ENCODE measurements at places on chromosomes 2 and 18. TPM values are rescaled to one million over a fixed set of nuclear protein-coding genes. Genes with fewer than 3 reads are reported as not detected.

Gene ATRAID
- 295 TPM for total RNA-seq

Gene MTLN
- total RNA-seq, result 70.3 TPM

DNA sequence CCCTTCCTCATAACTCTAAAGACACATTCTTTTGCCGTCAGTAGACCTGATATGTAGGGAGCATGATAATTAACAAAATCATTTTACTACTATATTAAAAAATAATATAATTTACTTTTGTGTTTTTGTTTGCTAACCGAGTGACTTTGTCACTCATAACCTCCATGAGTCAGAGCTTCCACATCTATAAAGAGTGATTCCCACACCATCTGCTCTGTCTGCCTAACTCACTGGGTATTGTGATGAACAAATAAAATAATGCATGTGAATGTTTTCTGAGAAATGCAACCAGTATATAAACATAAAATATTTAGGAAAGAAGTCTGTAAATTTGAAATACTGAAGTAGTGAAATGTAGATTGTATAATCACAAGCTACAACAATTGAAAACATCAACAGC is 123.4 kb upstream of the DSEL start:
- DNase-seq, result no peak

Gene CMPK2
- 16.1 TPM for total RNA-seq

- no peak for DNase-seq
Measured at GRCh38 chr2:234422981-234423431, 73.9 kb downstream of the ARL4C start.

DNA sequence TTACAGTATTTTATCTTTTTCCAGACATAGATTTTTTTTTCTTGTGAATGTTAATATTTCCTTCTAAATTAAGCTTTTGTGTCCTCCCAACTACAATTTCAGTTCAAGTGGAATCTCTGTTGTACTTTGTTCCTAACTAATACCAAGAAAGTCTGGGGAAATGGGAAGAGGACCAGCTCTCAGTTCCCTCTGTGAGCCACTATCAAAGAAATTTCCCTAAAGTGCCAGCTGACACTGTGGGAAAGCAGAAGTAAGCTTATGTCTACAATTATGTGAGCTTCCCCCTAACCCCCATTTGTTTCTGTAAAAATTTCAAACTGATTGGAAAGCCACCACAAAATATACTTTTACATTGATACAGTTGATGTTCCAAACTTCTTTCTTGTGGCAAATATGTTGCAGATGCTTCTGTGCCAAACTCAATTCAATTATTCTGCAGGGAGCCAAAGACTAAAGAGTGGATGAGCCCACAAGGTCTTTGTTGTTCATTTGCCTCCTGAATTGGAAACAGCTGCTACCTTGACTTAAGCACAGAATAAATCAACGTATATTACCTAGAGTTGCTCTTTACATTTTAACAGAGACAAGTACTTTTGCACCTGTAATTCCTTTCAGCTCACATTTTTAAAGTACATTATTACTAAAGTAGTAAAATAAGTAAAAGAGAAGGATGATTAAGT is 306.6 kb downstream of the PTH2R start:
- no peak for DNase-seq

GRCh38 chr2:219831957-219832356 is 204.5 kb downstream of the SLC4A3 start:
- DNase-seq, result no peak

DNA sequence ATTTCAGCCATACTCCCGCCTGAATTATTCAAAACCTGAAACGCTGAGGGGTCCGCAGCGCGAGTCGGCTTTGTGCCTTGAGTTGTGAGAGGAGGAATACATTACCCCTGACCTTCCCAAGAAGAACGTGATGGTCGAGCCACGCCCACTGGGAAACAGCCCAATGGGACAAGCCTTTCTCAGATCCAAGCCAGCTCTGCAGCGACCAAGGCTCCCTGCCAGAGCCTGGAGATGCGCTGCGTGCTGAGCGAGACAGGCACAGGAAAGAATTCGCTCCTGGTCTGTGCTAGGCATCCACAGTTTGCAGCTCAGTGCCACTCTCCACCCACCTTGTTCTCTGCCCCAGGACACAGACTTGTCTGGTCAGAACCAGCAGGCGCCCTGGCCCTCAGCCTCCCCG is 74.1 kb upstream of the GLI2 start:
- peak; percentile 88 for DNase-seq

DNA sequence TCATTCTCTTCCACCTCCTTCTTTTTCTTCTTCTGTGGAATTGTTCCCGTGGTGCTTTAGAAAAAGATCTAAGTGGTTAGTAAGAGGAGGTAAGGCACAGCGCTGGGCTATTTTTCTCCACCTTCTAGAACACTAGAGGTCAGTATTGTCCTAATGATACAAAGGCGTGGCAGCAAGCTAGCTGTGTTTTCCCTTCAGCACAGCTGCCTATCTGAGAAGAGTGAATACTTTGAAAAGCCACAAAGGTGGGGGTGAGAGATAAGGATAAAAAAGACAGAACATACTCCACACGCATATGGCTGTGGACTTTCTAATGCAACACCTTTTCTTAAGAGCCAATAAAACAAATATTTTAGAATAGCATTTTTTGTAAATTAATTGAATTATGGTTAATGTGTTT is 2.1 kb downstream of the CNTNAP5 start:
- peak; percentile 52 for DNase-seq

Gene GNLY
- 0.43 TPM for total RNA-seq

Gene CD8B2
- total RNA-seq, result 0.25 TPM

GRCh38 chr2:107364361-107364950 is 462.2 kb upstream of the RGPD4 start:
- no peak for DNase-seq

Gene ICOS
- total RNA-seq, result 0.62 TPM

- DNase-seq, result no peak
Measured at GRCh38 chr18:55069497-55069896, 110.2 kb upstream of the CCDC68 start.

- DNase-seq, result no peak
Measured at GRCh38 chr18:41765460-41765859, 189.6 kb upstream of the PIK3C3 start.

GRCh38 chr2:231315896-231316295 is 79.6 kb upstream of the B3GNT7 start:
- DNase-seq, result no peak

Gene M1AP
- 11.7 TPM for total RNA-seq

- DNase-seq, result no peak
Measured at GRCh38 chr18:70207181-70207580, 1.7 kb upstream of the RTTN start.

DNA sequence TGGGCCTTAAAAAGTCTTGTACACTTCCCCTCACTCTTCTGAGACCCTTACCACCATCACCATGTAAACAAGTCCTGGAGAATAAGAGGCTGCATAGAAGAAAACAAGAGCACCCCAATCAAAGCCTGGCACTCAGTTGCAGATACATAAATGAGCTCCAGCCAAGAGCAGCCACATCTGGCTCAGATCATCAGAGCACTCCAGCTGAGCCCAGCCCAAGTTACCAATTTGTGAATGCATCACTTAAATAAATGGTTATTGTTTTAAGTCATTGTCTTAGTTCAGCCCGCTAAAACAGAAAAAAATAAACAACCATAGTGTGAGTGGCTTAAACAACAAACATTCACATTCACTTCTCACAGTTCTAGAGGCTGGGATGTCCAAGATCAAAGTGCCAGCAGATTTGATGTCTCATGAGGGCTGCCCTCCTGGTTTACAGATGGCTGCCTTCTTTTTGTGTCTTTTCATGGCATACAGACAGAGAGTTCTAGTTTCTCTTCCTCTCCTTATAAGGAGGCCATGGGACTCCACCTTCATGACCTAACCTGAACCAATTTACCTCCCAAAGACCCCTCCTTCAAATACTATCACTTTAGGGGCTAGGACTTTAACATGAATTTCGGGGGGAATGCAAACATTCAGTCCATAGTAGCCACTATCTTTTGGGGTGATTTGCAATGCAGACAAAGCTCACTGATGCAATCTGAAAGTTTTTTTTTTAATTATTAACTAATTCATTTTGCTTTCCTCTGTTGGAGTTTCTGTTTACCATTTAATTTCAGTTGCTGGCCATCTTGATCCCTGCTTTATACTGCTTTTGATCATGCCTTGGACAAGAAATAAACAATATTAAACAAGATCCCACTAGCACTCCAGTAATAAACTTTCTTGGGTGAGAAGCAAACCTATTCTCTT is 187.5 kb upstream of the ACVR2A start:
- DNase-seq, result no peak

Gene DRC1
- total RNA-seq, result 8.8 TPM

DNA sequence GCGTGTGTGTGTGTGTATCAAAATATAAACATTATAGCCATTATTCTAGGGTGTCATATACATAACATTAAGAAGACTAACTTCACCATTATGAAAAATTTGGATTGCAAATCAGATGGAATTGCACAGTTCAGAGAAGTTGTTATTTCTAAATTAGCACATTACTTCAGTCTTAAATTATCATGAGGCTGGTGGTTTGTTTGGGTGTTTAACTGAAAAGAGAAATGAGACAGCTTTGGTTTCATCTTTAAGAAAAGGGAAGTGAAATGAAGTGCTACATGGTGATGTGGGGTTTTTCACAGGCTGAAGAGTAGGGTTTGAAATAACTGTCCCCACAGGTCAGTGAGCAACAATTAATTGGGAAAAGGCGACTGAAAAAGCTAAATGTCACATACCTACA is 161.2 kb upstream of the XIRP2 start:
- DNase-seq, result no peak

DNA sequence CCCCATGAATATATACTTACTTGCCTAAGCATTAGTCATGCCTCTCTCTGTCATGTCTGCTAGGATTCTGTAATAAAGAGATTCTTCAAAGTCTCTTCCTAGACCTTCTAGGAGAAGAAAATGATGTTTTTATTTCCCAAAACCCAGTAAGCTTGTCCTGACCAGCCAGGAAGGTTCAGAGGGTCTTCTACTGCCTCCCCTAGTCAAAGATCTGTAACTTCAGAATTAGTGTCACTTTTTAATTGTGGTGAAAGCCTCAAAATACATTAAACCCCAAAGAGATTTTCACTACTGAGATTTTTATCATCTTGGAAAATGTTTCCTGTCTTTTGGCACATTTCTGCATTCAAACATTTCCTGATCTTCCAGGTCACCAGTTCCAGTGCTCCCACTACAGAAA is 232.9 kb upstream of the STK17B start:
- DNase-seq, result no peak

DNA sequence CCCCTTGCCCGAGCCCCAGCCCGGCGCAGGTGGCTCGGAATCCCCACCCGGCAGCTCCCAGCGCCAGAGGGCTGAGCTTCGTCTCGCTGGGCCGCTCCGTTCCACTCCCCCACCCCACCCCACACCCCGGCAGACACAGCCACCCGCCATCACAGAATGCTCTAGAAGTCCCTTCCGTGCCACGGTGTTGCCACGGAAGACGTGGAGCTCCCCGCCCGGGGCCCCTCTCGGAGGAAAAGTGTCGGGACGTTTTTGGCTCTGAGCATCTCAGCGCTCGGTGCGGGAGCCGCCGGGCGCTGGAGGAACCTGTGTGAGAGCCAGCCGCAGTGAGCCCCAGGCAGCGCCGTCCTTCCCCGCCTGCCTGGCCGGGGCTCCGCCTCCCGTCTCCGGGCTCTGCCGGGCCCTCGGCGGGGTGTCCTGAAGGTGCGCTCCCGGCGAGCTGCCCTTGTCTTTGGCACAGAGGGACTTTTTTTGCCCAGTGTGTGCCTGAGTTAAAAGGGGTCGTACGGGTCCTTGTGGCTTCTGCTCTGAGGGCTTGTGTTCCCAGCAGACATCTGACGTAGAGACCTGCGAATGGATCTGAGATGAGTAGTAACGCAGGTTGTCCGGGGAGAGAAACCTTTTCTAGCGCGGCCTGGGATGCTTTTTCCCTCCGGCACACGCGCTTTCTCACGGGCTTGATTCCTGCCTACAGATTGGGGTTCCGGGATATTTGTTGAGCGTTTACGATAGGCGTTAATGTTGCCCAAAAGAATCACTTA is 1.8 kb downstream of the ZCCHC2 start:
- DNase-seq, result peak; percentile 71

DNA sequence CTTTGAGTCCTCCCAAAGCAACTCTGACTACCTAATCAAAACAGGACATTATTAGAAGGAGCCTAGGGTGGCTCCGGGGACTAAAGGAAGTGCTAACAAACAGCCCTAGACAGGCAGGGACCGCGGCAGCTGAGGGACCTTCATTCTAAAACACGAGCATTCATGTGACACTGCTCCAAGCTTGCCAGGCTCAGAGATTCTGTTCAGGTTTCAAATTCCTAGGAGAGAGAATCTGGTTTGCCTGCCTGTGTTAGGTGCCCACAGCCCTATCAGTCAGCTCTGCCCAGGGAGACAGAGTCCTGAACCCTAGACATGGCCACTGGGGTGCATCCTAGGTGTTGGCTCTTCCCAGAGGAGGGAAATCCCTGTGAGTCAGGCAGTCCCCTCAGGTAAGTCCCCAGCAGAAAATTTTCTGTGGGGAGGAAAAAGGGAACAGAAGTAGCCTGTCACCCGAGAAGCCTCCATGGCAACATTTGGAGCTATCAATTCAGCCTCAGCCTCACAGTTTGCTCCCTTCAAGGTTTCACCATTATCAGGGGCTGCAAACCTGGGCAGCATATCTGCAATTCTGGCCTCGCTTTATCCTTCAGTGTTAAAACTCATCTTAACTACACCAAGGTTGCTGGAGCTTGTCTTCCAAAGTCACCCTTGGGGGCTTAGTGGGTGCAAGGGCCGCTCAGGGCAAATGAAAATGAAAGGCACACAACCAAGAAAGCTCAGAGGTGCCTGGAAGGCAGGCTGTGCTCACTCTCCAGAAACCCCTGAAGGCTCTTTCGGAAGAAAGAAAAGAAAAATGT is 28.6 kb downstream of the PCBP1 start:
- peak; percentile 34 for DNase-seq

Gene GKN1
- total RNA-seq, result not detected

Gene TMEM247
- total RNA-seq, result 18.5 TPM

- DNase-seq, result no peak
Measured at GRCh38 chr2:234425639-234426603, 71.0 kb downstream of the ARL4C start.

Gene ZBTB7C
- 65.4 TPM for total RNA-seq

DNA sequence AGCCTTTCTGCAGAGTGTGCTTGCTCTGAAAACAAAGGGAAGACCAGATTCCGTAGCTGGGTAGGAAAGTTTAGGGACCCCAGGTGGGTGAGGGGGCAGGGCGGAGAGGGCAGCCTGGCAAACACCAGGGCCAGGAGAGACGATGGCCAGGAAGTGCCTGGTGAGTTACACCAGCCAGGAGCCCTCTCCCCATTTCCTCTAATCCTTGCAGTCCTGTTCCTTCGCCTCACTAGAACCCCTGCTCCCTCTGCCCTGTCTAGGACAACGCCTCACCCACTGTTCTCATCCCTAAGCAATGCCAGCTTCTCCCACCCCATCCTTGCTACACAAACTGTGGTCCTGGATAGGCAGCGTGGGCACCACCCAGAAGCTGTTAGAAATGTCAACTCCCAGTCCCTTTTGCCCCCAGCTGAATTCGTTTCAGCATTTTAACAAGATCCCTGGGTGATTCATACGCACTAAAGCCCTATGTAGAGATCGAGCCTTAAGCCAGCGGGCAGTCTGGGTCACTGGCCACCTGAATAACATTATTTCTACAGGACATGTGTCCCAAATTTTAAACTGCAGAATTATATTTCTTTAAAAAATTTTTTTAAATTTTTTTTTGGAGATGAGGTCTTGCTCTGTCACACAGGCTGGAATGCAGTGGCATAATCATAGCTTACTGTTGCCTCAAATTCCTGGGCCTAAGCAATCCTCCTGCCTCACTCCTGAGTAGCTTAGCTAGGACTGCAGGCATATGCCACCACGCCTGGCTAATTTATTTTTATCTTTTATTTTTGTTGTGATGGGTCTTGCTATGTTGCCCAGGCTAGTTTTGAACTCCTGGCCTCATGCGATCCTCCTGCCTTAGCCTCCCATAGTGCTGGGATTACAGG is 10.9 kb downstream of the WIPF1 start:
- DNase-seq, result no peak

GRCh38 chr2:168254158-168254935 is 7.0 kb upstream of the STK39 start:
- no peak for DNase-seq

Data from testis (tissue), 5 donors.